ENCODE measurements at places on chromosomes 12 and 14. TPM values are rescaled to one million over a fixed set of nuclear protein-coding genes. Genes with fewer than 3 reads are reported as not detected.

Gene RILPL1
- 3.3 TPM for total RNA-seq

Gene COPZ1
- 33.9 TPM for total RNA-seq

Gene DNAH10
- 0.16 TPM for total RNA-seq

Gene CCT2
- 177 TPM for total RNA-seq

Gene CD27
- 46.1 TPM for total RNA-seq

Gene RHEBL1
- total RNA-seq: 5.1 TPM

Gene NGB
- not detected for total RNA-seq

Gene CCDC85C
- 5.8 TPM for total RNA-seq

Gene GYS2
- total RNA-seq: not detected

Gene AMN
- 2.6 TPM for total RNA-seq

DNA sequence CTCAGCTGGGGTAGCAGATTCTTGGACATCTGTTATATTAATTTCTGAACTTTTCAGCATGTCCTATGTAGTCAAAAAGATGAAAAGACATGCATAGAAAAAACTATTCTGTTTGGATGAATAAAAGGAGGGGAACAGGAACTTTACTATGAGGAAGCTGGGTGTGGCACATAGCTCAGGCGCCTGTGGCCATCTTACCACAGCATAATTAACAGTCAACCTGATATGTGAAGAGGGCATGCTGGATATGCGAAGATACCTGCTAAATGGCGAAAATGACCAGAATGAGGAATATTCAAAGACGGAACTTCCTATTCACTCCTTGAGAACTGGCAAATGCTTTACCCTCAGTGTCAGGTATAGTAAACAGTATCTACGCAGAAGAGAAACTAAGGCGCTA is 18.4 kb downstream of the SETD3 start:
- no peak for DNase-seq

GRCh38 chr14:22180045-22180444 is 409.0 kb downstream of the DAD1 start:
- no peak for DNase-seq

DNA sequence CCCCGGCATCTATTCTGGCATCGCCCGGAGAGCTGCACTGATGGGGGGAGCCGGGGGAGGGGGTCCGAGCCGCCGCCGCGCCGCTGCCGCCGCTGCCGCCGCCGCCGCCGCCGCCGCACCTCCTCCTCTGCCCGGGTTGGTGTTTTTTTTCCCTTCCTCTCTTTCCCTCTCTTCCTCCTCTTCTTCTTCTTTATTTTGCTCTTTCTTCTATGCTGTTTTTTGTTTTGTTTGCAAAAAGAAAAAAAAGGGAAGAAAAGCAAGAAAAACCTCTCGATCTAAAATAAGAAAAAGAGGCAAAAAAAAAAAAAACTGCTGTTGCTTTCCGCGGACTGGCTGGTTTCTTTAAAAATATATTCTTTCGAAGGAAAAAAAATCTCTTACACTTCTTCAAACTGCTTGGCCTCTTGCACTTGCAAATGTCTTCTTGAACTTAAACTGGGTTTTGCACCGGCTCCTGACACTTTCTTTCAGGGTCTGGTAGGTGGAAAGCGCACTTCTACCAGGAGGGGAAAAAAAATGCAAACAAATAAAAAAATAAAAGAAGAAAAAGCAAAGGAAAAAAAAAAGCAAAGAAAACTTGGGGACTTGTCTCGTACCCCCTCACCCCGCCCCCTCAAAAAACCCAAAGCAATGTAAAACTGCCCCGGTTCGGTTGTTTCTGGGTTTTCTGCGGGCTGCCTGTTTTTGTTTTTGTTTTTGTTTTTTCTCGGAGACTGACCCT is 616 bp downstream of the BCL11B start:
- DNase-seq: peak; percentile 51

DNA sequence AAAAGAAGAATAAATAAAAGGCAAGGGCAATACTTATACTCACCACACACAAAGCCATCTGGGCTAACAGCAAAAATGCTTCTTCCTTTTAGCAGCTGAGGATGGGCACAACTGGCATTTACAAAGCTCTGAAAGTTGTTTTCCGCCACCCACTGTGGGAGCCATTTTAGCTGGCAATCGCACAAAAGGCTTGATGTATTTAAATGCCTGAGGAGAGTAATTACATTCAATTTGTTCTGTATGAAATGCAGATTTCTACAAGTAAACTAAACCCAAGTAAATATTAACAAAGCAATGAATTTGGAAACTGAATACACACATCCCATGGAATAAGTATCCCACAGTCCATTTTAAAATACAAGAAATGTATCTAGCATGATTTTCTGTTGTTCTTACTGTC is 37.5 kb downstream of the LRIG3 start:
- DNase-seq: no peak

- DNase-seq: no peak
Measured at GRCh38 chr12:131927110-131928079, 1.7 kb upstream of the PUS1 start.

DNA sequence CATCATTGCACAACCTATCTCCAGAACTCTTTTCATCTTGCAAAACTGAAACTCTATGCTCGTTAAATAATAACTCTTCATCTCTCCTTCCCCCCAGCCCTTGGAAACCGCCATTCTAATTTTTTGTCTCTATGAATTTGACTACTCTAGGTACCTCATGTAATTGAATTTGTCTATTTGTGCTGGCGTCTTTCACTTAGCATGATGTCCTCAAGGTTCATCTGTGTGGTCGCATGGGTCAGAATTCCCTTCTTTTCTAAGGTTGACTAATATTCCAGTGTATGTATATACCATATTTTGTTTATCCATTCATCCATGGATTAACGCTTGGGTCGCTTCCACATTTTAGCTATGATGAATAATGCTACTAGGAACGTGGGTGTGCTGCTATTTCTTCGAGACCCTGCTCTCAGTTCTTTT is 80.1 kb downstream of the PLXNC1 start:
- no peak for DNase-seq

DNA sequence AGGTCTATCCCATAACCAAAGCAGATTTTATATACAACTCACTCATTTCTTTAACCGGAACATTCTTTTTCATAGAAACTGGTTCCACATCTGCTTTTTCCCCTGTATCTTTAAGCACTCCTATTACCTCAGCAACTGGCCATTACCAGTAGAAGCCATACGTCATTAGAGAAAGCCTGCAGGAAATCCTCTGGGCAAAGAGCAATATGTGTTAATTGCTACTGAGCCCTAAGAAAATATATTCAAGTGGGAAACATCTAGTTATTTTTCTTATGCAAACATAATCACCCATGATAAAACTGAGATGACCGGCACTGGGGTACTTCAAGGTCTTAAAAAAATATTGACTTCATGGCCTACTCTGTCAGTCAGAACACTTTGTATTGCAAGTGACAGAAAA is 28.2 kb upstream of the CPSF6 start:
- DNase-seq: no peak

DNA sequence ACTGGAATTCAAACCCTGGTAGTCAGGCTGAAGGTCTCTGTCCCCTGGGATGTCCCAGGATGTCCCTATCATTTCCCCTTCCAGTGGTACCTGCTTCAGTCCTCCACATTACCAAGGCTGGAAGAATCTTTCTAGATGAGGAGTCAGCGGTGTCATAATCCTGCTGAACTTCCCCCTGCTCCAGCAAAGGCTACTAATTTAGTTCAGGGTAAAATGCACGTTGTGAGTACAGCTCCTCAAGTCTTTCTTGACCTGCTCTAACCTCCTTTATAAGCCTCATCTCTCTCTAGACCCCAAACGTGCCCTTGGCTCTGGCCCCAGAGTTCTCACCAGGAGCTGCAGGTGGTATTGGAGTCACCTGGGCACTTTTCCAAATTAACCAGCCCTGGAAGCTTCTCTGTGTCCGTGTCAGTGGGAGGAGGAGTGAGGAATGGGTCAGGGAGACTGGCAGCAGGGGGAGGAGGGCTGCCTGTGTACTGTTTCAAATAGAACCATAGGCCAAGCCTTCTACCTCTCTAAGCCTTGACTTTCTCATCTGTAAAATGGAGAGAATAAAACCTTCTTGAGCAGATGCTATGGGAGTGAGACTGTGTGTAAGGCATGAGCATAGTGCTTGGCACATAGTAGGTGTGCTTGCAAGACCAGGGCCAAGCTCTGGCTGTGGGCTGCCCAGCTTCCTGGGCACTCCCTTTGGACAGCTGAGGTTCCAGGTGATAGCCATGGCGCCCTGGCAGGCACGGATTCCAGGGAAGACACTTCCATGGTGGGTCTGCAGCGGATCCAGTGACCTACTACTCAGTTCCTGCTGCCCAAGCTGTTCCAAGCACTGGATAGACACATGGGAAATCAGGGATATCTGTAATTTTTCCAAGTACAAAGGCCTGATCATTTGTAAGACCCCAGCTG is 24.5 kb downstream of the ASB2 start:
- no peak for DNase-seq

GRCh38 chr12:131260954-131261353 is 307.2 kb downstream of the ADGRD1 start:
- no peak for DNase-seq

DNA sequence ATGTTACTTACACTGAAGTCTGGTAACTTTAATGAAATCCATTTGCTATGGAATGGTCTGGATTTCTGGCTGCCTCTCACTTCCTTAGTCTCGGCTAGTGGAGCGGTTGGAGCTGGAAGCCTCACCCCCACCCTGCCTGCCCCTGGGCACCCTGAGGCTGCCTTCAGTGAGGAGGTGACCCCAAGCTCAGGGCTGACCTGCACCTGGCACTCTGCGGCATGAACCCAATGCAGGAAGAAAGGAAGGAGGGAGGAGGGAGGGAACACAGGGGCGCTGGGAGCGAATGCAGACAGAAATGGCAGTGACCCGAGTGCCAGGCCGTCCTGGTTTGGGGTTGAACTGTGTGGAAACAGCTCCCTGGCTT is 353.1 kb downstream of the TMEM121 start:
- no peak for DNase-seq

DNA sequence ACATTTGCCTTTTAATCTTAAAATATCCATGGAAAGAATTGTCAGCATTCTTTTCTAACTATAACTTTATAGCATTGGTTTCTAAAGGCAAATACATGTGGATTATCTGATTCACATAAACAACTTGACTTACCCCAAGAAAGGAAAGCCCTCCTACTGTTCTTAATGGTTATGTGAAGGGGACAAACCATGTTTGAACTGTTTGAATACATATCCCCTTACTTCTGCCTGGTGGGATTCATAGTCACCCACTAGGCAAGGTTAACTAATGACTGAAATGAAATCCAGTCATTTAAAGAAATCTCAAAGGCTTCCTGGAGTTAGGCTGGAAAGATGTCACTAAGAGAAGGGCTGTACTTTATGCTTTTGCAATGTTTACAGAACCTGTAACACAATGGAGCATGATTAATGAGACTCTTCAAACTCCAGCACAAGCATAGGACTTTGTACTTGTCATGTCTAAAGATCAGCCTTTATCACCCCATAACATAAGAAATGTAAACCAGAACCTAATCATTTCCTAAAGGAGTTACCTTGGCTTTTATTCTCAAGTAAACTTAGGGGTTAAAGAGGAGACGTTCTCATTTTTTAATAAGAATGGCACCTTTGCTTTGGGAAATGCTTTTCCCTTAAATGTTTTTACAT is 10.2 kb upstream of the FLRT2 start:
- DNase-seq: no peak

GRCh38 chr14:34715127-34715863 is 902 bp upstream of the CFL2 start:
- DNase-seq: no peak

- DNase-seq: no peak
Measured at GRCh38 chr14:78605897-78606500, 435.8 kb downstream of the NRXN3 start.

- DNase-seq: no peak
Measured at GRCh38 chr12:104304261-104305009, 896 bp downstream of the EID3 start.

DNA sequence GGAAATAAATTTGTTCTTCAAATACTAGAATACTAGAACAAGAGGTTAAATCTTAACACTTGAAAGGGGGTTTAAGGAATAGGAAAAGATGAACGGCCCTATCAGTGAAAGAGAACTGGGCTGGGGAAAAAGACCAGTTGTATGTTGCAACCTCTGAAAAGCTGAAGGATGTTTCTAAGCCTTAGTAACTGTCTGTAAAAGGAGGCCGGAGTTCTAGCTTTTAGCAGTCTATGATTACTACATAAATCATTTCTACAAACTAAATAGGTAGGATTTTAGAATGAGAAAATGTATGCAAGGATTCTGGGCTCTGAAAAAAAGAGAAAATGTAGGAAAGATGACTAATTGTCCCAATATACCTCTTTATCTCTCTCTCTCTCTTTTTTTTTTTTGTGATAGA is 4.9 kb downstream of the CERS5 start:
- no peak for DNase-seq

DNA sequence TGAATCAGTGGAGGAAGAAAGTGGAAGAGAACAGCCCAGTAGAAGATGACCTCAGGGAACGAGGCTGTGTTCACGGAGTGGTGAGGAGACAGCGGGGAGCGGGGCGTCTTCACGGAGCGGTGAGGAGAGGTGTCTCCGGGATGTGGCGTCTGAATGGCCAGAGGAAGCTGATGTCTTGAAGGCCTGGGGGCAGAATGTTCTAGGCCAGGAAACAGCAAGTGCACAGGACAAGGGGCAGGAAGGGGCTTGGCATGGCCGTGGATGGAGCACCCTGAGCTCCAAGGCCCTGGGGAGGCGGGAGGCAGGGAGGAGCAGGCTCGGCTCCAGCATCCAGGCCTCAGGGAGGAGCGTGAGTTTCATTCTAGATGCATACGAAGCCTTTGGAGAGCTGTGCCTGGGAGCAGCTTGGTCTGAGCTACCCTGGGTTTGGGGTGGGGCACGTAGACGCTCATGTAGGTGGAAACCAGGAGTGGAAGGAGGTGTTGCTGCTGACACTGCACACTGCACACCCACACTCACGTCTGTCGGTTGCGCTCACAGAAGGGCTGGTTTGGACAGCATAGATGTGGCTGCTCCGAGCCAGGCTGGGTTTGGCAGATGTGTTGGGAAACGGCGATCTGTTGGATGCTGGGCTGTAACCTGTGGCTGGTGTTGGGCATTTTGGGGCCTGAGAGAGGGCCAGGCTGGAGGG is 131.6 kb downstream of the ADGRD1 start:
- DNase-seq: no peak

DNA sequence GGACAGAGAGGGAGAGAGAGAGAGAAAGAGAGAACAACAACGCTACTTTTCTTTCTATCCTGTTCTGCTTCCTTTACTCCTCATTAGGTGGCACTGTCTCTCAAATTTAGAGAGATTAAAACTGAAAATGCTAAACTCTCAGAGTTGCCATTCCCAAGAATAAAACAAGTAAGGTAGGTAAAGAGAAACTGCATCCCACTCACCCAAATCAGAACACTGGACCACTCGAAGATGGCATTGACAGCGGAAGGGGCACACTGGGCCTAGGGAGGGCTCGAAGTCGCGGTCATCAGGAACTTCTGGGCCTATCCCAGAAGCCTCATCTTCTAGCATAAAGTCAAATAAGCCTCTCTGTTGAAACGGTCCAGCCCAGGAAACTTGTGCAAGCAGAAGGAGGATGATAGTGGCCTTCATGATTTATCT is 4.5 kb downstream of the DCN start:
- no peak for DNase-seq

GRCh38 chr14:105322791-105323556 is 8.4 kb downstream of the PACS2 start:
- DNase-seq: no peak

- no peak for DNase-seq
Measured at GRCh38 chr12:70045036-70045435, 198.2 kb upstream of the CNOT2 start.

All from CD4-positive, alpha-beta T cell (primary cell).